ENCODE measurements at places on chromosomes 7 and 10. TPM values are rescaled to one million over a fixed set of nuclear protein-coding genes. Genes with fewer than 3 reads are reported as not detected.

MYL10 gene
- polyA plus RNA-seq: not detected

SPOCK2 gene
- polyA plus RNA-seq: 65.5 TPM

CDHR3 gene
- 0.36 TPM for polyA plus RNA-seq

SSC4D gene
- not detected for polyA plus RNA-seq

TMEM184A gene
- 0.08 TPM for polyA plus RNA-seq

CALML3 gene
- polyA plus RNA-seq: not detected

OPN1SW gene
- polyA plus RNA-seq: not detected

ELN gene
- polyA plus RNA-seq: not detected

PCDH15 gene
- not detected for polyA plus RNA-seq

GFRA1 gene
- not detected for polyA plus RNA-seq

CALD1 gene
- polyA plus RNA-seq: 0.89 TPM

LIPK gene
- not detected for polyA plus RNA-seq

LSM8 gene
- polyA plus RNA-seq: 49.0 TPM

DRGX gene
- polyA plus RNA-seq: not detected

CUZD1 gene
- polyA plus RNA-seq: 1.0 TPM

PDE6C gene
- not detected for polyA plus RNA-seq

TRIM50 gene
- not detected for polyA plus RNA-seq

FAM25G gene
- not detected for polyA plus RNA-seq

OR9A2 gene
- not detected for polyA plus RNA-seq

CRHR2 gene
- polyA plus RNA-seq: not detected

HECW1 gene
- not detected for polyA plus RNA-seq
